ENCODE measurements at places on chromosomes 7 and 10.

DNA sequence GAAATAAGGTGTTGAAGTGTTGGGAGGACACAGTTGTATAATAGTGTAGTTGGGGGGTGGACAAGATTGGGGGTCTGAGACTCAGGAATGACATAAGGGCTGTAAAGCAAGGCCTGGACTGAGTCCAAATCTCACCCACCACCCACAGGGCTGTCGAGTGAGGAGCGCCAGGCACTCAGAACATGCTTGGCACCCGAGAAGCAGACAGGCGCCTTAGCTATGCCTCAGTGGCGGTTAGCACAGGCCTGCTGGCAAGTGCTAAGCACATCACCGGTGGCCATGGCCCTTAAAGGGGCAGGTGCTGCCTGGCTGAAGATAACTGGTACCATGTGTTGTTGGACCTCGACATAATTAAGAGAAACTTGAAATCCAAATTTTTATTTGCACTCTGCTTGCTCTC, 90.7 kb downstream of the COL13A1 start:
- no peak for DNase-seq

DNA sequence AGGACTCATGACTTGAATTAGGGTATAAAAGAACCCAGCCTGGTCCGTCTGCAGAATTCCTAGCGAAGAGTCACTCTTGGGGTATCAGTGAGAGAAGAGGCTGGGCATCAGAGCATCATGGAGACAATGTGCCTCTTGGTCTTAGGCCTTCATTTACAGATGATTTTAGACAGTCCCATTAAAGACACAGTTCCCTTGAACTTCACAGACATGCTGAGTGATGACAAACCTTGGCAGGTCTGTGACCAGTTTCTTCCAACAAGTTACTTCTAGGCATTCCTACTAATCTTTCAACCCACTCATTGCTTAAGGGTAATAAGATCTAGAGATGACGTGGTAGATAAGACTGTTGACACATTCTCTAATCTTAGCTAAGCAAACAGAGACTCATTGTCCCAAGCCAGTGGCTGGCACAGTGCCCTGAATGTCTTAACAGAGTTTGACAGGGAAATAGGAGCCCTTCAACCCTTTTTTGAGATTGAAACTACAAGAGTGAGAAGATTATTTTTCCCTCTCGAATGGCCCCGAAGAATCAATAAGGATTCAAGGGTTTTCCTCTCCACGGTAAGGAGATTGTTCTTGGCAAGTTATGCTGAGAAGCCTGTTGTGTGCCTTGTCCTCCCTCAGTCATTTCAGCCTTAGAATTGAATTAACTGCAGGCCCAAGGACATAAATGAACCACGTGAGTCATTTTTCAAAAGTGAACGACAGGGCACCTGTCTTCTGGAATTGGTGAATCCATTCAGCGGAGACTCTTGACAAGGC, 281.1 kb downstream of the CCDC3 start:
- peak; percentile 51 for DNase-seq

DNA sequence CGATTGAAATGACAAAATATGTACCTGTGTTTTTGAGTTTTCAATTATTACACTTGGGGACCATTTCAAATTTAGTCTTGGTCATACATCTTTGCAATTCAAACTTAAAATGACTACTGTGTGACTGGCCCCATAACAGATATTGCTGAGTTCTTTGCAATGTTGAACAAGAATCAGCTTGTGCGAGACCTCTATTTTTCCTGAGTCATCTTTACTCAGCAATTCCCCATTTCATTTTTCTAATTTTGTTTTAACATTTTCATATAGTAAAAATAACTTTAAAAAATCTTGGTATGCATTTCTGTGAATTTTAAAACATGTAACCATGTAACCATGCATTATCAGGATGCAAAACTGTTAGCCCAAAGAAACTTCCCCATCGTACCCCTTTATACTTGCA, 678.1 kb downstream of the ANKRD7 start:
- no peak for DNase-seq

DNA sequence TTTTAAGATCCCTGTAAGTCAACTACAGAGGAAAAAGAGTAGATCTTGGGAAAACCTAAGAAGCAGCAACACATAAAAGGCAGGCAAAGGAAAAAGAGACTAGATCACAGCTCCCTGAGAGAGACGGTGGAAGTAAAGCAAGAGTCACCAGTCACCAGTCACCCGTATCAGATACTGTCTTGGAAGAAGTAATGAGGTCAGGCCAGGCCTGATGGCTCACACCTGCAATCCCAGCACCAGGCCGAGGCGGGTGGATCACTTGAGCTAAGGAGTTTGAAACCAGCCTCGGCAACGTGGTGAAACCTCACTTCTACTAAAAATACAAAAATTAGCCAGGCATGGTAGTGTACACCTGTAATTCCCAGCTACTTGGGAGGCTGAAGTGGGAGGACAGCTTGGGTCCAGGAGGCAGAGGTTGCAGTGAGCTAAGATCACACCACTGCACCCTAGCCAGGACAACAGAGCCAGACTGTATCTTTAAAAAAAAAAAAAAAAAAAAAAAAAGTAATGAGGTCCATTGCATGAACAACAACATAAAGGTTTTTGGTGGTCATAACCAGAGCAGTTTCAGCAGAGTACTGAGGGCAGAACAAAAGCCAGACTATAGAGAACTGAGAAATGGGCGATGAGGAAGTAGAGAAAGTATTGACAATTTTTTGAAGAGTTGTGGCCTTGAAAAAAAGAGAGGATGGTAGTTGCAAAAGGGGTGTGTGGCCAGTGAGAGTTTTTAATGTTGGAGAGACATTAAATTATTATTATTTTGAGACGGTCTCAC, 16.9 kb downstream of the ZNF713 start:
- no peak for DNase-seq

GRCh38 chr10:78914060-78914378, 154.7 kb upstream of the ZMIZ1 start:
- no peak for DNase-seq

DNA sequence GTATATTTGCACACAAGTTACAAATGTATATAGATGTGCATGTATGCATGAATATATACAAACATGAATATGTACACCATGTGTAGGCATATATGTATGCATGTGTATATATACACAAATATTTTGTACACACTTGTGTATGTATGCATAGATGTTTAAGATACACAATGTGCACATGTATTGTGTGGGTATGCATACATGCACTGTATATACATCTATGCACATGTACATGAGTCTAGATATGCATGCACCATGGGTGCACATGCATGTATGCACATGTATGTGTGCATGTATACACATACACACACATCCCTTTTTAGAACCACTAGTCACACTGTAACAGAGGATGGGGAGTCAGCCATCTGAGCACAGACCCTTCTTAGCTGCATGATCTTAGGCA, 249.4 kb downstream of the COBL start:
- no peak for DNase-seq

DNA sequence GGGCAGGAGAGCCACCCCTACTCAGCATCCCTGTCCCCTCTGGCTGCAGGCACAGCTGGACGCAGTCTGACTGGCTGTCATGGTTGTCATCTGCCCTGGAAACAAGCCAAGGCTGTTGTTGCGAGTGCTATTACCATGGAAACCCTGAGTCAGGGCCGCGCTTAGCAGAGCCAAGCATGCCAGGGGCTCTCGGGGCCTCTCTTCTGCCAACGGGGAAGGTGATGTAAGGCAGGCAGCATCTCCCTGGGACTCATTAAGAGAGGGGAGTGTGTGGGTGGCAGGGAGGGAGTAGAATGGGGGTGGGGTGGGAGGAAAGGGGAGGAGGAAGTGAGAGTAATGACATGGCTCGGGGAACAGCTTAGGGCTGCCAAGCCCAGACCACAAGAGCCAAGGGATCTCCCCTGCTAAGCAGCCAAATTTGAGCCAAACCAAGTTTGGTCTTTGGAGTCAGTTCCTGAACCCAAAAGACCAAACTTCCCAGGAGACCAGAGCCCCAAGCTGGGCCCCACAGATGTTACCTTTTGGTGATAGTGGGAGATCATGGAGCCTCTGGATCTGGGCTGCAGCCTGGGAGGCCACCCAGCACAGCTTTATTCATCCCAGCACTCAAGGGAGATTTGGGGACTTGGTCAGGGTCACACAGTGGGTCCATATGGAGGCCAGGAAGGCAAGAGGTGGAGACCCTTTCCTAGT, 67.6 kb downstream of the TMEM130 start:
- no peak for DNase-seq

DNA sequence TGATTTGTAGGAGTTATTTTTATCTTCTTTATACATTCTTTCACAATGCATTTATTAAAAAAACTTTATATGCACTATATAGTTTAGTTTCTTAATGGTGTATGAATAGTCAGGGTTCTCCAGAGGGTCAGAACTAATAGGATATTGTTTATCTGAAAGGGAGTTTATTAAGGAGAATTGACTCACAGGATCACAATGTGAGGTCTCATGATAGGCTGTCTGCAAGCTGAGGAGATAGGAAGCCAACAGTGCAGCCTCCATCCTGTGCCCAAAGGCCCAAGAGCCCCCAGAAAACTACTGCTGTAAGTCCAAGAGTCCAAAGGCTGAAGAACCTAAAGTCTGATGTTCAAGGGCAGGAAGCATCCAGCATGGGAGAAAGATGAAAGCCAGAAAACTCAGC, 192.8 kb upstream of the AHR start:
- no peak for DNase-seq

DNA sequence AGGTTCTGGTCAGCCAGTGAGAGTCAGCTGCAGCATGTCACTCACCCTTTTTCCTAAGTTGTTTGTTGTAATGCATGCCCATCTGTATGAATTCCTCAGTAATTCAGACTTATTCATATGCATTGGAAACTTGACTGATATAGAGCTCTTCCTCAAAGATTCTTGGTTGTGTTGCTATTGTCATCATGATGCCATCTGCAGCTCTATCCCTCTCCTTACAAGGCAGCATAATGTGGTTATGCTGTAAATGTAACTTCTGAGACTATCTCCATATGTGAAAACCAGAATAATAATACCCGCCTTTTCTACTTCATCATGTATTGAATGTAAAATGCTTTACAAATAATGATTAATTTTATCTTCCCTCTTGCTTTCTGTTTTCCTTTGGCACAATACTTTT, 252.6 kb upstream of the MTPN start:
- DNase-seq = no peak

DNA sequence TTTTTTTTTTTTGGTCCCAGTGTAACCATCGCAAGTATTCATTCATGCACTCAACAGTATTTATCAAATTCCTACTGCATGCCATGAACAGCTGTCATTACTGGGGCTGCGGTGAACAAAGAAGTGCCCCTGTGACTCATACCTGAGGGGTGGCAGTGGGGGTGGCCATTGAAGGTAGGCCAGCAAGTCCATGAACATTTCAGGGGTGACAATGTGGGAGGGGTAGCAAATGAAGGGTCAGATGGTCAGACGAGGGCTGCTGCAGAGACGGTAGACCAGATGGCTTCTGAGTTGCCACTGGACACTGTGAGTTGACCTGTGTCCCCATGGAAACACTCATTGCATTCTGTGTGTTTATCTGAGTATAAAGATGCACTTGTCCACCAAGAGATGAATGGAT, 92.5 kb upstream of the PITRM1 start:
- DNase-seq = peak; percentile 11

DNA sequence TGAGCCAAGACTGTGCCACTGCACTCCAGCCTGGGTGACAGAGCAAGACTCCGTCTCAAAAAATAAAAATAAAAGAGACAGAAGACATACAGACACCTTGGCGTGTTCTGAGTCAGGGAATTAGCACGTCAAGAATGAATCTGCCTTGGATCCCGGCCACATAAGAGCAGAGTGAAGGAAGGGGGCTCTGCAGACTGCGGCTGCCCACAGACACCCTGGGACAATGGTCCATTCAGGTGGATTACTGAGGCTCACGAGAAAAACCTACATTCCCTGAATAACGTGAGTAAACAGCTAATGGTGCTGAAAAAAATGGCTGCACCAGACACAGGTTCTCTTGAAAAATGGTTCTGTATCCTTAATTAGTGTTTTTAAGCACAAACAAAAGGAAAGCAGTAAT, 100.1 kb upstream of the FGFR2 start:
- no peak for DNase-seq

DNA sequence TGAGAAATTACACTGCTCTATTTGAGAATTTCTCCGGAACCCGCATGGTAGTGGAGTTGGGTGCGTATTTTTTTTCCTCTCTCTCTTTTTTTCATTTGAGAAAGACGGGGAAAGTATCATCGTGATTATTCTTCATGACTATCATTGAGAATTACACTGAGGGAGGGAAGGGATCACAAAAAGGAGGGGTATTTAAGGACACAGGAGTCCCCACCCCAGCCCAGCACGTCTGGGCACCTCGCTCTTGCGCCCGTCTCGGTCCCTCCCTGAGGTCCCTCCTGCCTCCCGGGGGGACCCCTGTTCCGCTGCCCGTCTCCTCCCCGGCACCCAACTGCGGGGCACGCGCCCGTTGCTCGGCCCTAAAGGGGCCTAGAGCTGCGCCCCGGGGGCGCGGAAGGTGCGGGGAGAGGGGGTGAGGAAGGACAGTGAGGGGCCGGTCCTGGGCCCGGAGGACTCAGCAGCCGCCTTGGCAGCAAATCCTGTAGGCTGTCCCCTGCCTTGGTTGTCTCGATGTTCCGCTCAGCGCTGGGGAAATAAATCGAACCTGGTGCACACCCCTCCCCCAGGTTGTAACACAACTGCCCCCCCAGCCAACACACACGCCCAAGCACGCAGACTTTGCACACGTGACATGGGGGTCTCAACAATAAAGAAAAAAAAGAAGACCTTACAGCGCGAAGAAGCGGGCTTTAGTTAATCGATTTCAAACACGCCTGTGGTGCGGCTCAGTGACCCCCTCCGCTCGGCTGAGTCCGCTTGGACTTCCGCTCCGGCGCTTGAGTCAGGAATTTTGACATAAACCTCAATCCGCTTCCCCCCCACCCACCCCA, 18.6 kb upstream of the GATA3 start:
- no peak for DNase-seq

DNA sequence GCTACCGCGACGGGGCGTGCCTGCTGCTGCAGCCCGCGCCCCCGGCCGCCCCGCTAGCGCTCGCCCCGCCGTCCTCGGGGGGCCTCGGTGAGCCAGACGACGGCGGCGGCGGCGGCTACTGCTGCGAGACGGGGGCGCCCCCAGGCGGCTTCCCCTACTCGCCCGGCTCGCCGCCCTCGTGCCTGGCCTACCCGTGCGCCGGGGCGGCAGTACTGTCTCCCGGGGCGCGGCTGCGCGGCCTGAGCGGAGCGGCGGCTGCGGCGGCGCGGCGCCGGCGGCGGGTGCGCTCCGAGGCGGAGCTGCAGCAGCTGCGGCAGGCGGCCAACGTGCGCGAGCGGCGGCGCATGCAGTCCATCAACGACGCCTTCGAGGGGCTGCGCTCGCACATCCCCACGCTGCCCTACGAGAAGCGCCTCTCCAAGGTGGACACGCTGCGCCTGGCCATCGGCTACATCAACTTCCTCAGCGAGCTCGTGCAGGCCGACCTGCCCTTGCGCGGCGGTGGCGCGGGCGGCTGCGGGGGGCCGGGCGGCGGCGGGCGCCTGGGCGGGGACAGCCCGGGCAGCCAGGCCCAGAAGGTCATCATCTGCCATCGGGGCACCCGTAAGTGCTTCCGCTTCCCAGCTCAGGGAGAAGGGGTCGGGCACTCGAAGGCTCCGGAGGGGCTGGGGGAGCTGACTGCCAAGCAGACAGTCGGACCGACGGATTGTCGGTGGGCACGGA, 761 bp downstream of the PTF1A start:
- no peak for DNase-seq

GRCh38 chr10:59109826-59110225, 66.6 kb upstream of the PHYHIPL start:
- no peak for DNase-seq
